ENCODE measurements at places on chromosomes 7 and 10. TPM values are rescaled to one million over a fixed set of nuclear protein-coding genes. Genes with fewer than 3 reads are reported as not detected.

GRCh38 chr10:63206997-63207811, 74.1 kb downstream of the NRBF2 start:
- DNase-seq, result no peak
- peak overlapping the region; percentile 11 for H3K27ac ChIP-seq
- peaks cover 93% of the 10 kb centered on the region for H3K36me3 ChIP-seq
- no peak overlapping the region for H3K4me3 ChIP-seq
- no peaks in the 10 kb centered on the region for H3K4me1 ChIP-seq

DNA sequence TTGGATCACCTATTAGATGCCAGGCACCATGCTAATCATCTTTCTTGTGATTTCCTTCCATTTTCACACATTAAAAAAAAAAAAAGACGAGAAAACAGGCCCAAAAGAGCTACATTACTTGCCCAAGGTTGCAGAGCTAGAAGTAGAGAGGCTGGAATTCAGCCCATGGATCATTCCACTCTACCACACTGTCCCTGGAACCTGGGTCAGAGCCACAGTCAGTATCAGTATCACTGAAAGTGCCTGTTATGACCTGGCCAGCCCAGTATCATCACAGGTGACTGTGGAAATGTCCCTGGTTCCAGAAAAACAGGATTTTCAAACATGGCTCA, 3.3 kb upstream of the FLNC start:
- H3K27me3 ChIP-seq, result peaks cover 11% of the 10 kb centered on the region
- H3K4me3 ChIP-seq, result no peak overlapping the region
- no peak for DNase-seq
- H3K36me3 ChIP-seq, result no peaks in the 10 kb centered on the region
- H3K27ac ChIP-seq, result no peak overlapping the region

DNA sequence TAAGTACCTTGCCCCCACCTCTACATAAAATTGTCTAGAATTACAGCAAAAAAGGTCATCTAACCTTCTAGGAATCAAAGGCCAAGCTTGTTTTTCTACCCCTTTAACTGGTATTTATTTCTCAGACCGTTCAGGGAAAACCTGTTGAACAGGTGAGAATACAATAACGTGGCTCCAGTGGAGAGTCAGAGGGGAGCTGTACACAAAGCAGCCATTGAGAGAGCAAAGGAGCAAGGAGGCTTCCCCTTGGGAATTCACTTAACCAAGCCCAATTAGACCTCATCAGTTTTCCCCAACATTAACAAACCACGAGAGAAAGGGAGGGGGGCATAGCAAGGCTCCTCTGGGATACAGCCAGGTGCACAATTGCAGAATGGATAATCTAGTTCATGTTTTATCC, 101.9 kb downstream of the ELMO1 start:
- H3K4me1 ChIP-seq, result peaks cover 3% of the 10 kb centered on the region
- no peak overlapping the region for H3K27ac ChIP-seq
- H3K27me3 ChIP-seq, result no peaks in the 10 kb centered on the region
- no peak for DNase-seq
- no peak overlapping the region for H3K4me3 ChIP-seq

DNA sequence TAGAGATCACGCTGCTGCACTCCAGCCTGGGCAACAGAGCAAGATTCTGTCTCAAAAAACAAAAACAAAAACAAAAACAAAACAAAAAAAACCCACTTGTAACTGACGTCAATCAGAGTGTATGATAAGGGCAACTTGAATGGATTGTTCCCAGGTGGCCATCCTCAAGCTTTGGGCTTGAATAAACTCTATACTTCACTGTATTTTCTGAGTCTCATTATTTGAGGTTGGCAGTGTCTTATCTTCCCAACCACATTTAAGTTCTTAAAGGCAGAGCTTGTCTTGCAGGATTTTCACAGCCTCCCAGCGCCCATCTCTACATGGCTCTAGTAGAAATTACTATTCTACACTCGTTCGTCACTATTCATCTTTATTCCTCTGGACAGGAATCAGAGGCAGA, 5.1 kb upstream of the OAT start:
- DNase-seq, result no peak
- H3K4me3 ChIP-seq, result no peak overlapping the region
- H3K27ac ChIP-seq, result no peak overlapping the region

DNA sequence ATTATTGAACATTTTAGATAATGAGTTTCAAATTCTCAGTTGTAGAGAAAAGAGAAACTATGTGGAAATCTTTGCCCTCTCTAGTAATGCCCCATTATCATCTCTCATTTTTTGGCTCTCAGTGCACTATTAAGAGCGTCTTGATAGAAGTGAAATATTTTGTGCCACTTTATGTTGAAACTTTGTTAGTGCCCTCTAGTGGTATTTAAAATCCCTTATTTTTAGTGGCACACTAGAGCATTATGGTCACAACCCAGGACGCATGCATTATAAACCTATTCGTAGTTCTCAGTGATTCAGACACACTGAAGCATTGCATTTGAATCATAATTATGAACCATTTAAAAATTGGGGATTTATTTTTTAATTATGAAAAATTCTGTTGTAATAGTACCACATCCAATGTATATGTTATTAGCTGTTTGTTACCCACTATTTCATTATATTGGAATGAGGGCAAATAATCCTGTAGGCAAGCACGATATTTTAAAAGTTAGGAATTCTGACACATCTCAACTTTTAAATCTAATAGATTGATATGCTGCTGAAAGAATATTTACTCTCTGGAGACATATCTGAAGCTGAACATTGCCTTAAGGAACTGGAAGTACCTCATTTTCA, 21.9 kb downstream of the PDCD4 start:
- H3K27me3 ChIP-seq, result no peaks in the 10 kb centered on the region
- H3K27ac ChIP-seq, result no peak overlapping the region
- DNase-seq, result no peak
- H3K4me1 ChIP-seq, result no peaks in the 10 kb centered on the region
- peaks cover 50% of the 10 kb centered on the region for H3K36me3 ChIP-seq

- peaks cover 100% of the 10 kb centered on the region for H3K27me3 ChIP-seq
- H3K36me3 ChIP-seq, result no peaks in the 10 kb centered on the region
- H3K4me1 ChIP-seq, result no peaks in the 10 kb centered on the region
- peak; percentile 94 for DNase-seq
Observed at GRCh38 chr10:117541909-117542705, 439 bp upstream of the EMX2 start.

DNA sequence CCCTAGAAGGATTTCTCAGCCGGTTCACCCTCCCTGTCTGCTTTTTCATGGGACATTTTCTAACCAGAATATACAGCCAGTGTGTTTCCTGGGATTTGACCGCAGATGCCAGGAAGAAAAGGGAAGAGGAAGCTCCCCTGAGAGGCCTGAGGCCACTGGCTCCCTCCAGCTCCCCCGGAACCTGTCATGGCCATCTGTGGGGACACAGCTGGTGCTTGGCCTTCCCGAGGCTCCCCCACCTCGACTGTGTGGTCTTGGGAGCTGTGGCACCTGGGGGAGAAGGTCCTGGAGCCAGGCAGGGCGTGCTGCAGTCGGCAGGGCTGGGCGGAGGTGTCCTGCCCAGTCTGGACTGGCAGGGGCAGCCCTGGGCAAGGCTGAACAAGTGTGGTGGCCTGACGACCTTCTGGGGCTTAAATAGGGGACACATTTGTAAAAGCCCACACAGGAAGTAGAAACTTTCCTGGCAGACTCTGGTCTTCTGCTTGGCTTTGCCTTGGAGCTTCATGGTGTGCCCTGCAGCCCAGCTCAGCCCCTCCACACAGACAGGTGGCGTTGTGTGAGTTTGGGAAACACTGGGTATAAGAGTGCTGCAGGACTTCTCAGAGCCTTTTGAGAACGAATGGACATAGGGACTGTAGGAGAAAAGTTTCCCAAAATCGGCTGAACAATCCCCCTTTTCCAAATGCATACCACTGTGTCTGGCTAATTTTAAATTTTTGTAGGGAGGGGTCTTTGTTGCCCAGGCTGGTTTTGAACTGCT, 6.8 kb downstream of the BRI3 start:
- H3K36me3 ChIP-seq, result peaks cover 35% of the 10 kb centered on the region
- no peak for DNase-seq
- H3K4me3 ChIP-seq, result no peak overlapping the region

DNA sequence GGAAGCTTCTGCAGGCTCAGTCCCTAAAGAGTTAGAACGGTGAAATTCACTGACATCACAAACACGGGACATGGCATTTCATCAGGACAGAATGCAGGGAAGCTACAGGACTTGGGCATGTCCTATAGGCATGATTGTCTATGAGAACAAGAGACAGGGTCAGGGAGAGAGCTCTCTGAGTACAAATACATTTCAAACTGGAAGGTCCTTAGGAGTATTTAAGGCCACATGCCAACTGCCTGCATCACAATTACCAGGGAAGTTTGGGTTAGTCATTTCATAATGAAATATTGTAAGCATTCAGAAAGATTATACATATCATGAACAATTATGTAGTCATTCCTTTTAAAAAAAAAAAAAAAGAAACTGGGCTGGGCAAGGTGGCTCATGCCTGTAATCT, 71.3 kb downstream of the CREB3L2 start:
- no peaks in the 10 kb centered on the region for H3K27me3 ChIP-seq
- H3K4me1 ChIP-seq, result peaks cover 10% of the 10 kb centered on the region
- H3K27ac ChIP-seq, result no peak overlapping the region
- no peak for DNase-seq
- H3K36me3 ChIP-seq, result peaks cover 26% of the 10 kb centered on the region

DNA sequence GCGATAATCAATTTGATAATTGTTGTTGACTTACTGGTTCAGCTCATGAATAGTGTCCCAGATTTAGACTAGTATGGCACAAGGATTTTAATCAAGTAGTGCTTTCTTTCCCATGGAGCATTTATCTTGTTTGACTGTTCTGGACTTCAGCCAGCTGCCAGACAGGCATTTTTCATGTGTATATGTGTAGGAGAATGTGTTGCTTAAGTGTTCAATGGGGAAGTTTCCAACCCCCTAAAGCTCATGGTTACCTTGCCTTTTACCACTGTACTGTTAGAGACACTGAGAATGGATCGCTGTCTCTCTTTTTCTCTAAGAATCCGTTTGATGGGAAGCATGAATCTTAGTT, 103.9 kb downstream of the LRRC4 start:
- no peak overlapping the region for H3K27ac ChIP-seq
- H3K27me3 ChIP-seq, result no peaks in the 10 kb centered on the region
- DNase-seq, result no peak
- peaks cover 35% of the 10 kb centered on the region for H3K36me3 ChIP-seq

- H3K27me3 ChIP-seq, result no peaks in the 10 kb centered on the region
- no peaks in the 10 kb centered on the region for H3K36me3 ChIP-seq
- H3K27ac ChIP-seq, result no peak overlapping the region
- no peak for DNase-seq
Observed at GRCh38 chr10:12644380-12645144, 295.2 kb downstream of the CAMK1D start.

DNA sequence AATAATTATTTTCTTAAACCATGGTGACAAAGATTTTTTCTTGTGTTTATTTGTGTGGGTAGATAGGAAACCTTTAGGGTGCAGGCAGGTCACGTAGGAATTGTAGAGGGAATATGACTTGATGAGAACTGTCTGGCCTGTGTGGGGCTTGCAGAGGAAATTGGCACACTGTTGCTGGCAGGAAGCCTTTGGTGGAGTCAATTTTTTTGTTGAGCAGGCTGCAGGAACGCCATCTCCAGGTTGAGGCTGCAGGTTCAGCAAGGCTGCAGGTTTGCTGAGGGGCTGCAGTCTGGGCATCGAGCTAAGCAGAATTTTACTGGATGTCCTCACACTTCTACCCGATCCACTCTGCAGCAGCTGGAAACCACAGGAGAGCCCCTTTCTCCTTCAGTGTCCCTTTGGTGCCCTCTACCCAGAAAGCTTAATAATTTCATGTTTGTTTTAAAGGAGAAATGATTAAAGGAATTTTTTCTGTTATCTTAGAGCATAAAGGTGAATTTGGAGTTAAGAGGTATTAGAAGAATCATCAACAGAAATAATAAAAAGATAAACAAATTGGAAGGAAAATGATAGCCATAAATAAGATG, 37.0 kb downstream of the TBC1D12 start:
- peak; percentile 56 for DNase-seq
- H3K27me3 ChIP-seq, result no peaks in the 10 kb centered on the region
- H3K27ac ChIP-seq, result no peak overlapping the region
- peaks cover 3% of the 10 kb centered on the region for H3K36me3 ChIP-seq
- H3K4me3 ChIP-seq, result no peak overlapping the region
- no peaks in the 10 kb centered on the region for H3K4me1 ChIP-seq

Gene MYL10
- not detected for total RNA-seq

GRCh38 chr10:118729641-118730258, 25.0 kb downstream of the CACUL1 start:
- H3K4me1 ChIP-seq, result peaks cover 28% of the 10 kb centered on the region
- no peak overlapping the region for H3K4me3 ChIP-seq
- no peaks in the 10 kb centered on the region for H3K36me3 ChIP-seq
- no peak overlapping the region for H3K27ac ChIP-seq
- no peak for DNase-seq
- no peaks in the 10 kb centered on the region for H3K27me3 ChIP-seq

- H3K27me3 ChIP-seq, result no peaks in the 10 kb centered on the region
- H3K4me1 ChIP-seq, result peaks cover 3% of the 10 kb centered on the region
- H3K4me3 ChIP-seq, result no peak overlapping the region
- peaks cover 2% of the 10 kb centered on the region for H3K36me3 ChIP-seq
Observed at GRCh38 chr7:133481676-133482075, 228.8 kb downstream of the EXOC4 start.

Gene TMEM213
- not detected for total RNA-seq
